Suppressor macrophage (primary cell): ENCODE measurements at places on chromosomes 16 and 17.

GRCh38 chr16:87681981-87682570 is 79.8 kb downstream of the JPH3 start:
- peak; percentile 55 for DNase-seq

- DNase-seq = no peak
Measured at GRCh38 chr17:63676584-63676983, 23.3 kb downstream of the LIMD2 start.

DNA sequence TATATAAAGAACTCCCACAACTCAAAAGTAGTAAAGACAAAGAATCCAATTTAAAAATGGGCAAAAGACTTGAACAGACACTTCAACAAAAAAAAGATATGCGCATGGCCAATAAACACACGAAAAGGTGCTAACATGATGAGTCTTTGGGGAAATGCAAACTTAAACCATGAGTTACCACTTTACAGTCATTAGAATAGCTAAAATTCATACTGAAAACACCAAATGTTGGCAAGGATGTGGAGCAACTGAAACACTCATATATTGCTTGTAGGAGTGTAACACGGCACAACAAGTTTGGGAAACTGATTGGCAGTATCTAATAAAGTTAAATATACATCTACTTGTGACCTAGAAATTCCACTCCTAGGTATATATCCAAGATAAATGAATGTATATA is 3.0 kb upstream of the PIK3R5 start:
- DNase-seq = no peak

DNA sequence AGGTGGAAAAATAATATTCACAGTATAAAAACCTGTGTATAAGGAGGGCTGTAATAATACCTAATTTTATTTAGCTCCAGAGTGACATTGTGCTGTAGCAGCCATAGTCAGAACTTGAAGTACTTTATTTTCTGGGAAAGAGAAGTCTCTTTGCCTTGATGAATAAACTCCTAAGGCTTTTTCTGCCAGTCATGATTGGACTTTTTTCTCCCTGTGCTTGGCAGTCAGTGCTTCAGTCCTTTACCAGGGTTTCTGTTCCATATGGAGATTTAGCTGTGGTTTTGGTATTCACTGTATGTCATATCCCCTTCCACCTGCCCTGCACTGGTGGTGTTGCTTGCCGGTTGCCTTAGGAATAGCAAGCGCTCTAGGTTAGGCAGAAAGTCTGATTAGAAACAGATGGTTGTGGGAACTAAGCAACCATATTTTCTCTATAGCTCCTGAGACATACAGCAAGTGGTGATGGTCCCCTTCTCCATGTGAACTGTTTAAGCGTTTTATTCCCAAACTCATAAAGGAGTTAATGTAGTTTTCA is 24.7 kb downstream of the DDX42 start:
- DNase-seq = no peak

DNA sequence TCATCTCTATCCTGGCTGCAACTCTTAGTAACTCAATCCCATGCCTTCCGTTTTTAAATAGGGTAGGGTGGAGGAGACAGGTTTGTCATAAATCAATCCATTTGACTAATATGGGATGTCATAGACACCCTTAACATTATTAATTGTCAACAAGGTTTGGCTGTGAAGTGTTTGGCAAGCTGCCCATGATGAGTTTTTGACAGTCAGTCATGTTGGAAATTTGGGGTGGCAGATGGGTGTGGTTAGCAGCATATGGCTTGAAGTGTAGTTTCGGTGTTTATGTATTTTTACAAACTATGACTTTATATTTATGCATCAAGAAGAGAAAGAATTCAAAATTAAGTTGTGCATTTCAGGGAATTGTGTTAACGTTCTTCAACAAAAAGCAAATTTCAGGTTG is 221.8 kb upstream of the CDH5 start:
- DNase-seq = no peak

GRCh38 chr17:9646546-9646885 is 1.2 kb downstream of the USP43 start:
- DNase-seq = no peak

DNA sequence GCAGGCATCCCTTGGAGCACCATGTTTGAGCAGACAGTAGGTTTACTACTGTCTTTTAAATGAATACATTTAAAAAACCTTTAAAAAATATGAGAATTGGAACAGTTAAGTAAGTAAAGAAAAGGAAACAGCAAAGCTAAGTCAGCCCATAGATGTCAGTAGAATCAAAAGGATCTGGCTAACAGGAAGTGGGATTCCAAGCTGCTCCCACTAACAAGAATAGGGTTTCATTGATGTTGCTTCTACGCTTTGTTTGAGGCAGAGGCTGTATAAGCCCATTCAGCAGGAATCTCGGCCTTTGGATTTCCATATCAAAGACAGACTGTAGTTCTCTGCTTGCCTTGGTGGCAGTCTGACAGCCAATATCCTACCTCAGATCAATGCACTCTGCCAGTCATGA is 122.9 kb upstream of the ELAC2 start:
- DNase-seq = no peak

DNA sequence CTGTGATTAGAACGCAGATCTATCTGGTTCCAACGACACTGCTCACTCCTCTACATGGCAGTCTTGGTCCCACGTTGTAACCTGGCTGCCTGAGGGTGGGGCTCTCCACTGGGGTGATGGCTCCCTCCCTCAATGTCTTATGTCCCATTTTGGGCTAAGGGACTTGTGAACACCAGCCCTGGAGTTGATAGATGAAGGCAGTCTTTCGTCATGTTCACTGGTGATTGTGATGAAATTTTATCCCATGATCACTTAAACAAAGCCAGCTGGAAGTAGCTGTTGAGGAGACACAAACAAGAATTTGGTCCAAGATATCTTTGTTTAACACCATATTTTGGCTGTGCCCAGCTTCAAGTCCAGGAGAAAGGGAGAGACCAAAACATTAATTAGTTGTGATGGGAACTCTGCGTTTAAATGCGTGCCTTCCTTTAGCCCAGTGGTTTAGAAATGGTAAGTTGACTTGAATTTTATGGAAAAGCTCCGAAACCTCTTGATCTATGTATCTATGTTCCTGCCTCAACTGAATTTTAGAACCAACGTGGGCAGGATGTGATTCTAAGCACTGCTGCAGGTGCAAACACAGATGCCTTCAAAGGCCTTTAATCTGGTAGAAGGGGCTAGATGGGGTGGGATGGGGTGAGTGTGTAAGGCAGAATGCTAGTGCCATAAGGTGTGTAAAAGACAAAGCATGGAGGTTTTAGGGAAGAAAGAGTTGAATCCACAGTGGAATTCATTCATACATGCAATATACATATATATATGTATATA is 186.8 kb upstream of the IRX3 start:
- no peak for DNase-seq

DNA sequence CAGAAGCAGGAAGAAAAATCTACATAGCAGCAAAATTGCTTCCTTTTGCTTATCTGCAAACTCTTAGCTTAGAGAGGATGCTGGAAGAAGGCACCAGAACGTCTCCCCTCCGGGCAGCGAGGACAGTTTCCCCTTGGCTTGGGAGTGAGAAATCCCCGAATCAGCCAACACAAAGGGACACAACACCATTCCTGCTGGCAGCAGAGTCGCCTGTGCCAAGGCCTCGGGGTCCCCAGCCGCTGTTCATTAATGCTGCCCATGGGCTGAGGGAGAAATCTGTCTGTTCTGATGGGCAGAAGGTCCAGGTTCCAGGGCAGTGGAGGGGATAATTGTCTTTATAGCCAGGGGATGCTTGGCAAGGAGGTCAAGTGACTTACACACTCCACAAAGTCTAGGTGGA is 38.0 kb downstream of the CACNG3 start:
- no peak for DNase-seq

DNA sequence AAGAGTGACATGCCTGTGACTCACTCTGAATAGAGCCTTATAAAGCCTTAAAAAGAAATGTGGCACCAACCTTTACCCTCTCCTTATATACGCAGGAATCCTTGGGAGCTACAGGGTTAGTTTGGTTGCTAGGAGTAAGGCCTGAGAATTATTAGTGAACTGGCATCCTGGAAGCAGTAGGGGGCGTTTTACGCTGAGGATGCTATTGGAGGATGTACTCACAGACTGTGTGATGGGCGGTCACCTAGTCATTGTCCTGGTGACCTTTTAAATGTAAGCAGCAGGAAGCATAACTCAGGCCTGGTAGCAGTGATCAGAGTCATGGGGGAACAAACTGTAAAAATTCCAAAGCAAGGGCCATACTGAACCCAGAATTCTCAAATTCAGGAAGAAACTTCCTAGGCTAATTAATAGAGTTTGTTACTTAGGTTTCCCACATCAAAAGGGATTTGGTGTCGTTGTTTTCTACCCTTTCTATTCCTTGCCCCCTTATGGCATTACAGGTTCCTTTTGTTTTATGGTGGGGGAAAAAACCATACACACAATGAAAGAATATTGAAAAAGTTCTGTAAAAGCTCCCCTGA is 153.8 kb downstream of the SNX11 start:
- DNase-seq = peak; percentile 24

DNA sequence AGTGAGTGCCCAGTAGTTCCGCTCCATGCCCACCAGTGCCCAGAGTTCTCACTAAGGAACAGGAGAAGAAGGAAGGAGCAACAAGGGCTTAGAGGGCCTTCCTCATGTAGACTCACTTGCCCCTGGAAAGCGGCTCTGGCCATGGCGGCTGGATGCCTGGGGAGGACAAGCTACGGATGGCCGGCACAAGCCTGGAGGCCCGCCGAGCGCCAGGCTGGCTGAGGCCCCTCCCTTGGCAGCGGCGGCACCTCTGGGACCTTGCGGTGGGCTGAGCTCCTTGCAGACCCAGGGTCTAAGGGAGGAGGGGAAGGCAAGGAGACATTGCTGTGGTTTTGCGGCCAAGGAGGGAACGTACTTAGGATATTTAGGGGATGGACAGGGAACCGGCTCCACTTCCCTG is 160.1 kb downstream of the SALL1 start:
- DNase-seq = no peak

GRCh38 chr17:58191241-58191896 is 1.2 kb upstream of the EPX start:
- DNase-seq = no peak

DNA sequence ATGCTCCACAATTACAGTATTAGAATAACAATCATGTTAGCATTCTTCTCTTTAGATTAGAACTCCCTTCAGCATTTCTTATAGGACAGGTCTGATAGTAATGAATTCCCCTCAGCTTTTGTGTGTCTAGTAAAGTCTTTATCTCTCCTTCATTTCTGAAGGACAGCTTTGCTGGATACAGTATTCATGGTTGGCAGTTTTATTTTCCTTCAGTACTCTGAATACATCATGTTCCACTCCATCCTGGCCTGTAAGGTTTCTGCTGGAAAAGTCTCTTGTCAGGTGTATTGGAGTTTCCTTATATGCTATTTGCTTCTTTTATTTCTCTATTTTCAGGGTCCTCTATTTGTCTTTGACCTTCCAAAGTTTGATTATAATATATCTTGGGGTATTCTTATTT is 4.0 kb upstream of the ABCA10 start:
- no peak for DNase-seq

DNA sequence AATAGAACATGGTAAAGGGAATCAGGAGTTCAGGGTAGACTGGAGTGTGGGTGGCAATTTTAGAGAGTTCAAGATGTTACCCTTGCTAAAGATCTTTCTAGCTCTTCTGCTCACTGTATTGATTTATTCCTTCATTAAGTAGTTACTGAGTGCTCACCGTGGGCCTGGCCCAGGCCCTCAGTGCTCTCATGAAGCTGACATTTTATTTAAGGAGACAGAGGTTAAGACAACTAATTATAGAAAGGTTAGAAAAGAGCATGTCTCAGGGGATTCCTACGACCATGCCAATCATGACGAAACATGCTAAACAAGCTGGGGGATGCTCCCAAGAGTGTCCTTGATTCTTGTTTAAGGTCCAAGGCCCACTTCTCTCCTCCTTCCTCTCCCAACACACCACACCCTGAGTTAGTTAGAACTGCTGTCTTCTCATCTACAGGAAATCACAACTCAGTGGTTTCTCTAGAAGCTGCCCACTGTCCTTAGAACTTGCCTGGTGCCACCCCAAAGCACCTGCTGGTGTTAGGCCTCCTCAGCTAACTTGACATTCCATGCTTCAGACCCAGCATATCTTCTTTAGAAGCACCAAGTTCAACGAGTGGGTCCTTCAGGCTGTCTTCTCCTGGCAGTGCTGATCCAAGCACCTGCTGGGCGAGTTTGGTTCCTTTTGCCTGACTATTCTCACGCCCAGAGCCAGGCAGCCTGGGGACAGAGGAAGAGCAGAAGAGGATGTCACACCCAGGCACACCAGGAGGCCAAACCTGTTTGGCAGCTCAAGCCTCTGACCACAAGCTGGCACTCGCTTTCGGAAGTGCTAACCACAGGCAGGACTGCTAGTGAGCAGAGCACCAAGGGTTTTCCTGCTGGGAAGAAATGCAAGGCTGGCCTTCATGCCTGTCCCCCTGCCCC is 79.0 kb downstream of the GAS7 start:
- peak; percentile 74 for DNase-seq

- no peak for DNase-seq
Measured at GRCh38 chr17:13212860-13213259, 195.0 kb upstream of the ELAC2 start.

- no peak for DNase-seq
Measured at GRCh38 chr16:88910284-88911135, 44.0 kb upstream of the PABPN1L start.

DNA sequence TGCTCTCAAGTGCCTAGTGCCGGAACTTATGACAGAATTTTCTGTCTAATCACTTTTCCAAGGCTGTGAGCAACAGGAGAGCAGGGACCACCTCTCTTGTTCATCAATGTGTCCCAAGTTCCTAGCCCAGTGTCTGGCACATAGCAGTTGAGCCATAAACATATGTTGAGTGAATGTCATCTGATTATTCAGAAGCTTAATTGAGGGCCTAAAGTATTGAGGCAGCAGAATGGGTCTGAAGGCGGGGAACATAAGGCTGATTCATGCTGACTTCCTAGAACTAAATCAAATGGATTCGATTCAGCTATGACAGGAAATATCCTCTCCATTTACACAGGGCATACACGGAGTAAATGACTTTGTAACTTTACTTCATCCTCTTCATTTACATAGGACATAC is 438.0 kb upstream of the ZFHX3 start:
- DNase-seq = no peak

GRCh38 chr16:10107081-10107480 is 75.1 kb downstream of the GRIN2A start:
- no peak for DNase-seq

GRCh38 chr17:48567209-48567608 is 10.9 kb downstream of the HOXB4 start:
- DNase-seq = no peak

GRCh38 chr16:67530013-67530939 is 1.6 kb downstream of the RIPOR1 start:
- DNase-seq = peak; percentile 93
